Renal cortical epithelial cell (primary cell): ENCODE measurements at places on chromosomes 6 and 20. TPM values are rescaled to one million over a fixed set of nuclear protein-coding genes. Genes with fewer than 3 reads are reported as not detected.

Gene SNTA1
- total RNA-seq, result 11.0 and 17.0 TPM in 2 replicates

Gene DYNLT2
- 0.35 and 0.75 TPM in 2 replicates for total RNA-seq

Gene HLA-DQA1
- 1.9 TPM in 1 of 2 replicates, not detected in the other for total RNA-seq

Gene PPP1R3D
- 7.4 and 7.8 TPM in 2 replicates for total RNA-seq

Gene FKBP1C
- total RNA-seq, result 0.10 and 0.17 TPM in 2 replicates

Gene DSP
- total RNA-seq, result 104 and 173 TPM in 2 replicates

Gene SAMD10
- 1.4 and 5.4 TPM in 2 replicates for total RNA-seq

Gene TCF15
- not detected in 2 replicates for total RNA-seq

GRCh38 chr6:121917834-121918559 is 481.5 kb upstream of the HSF2 start:
- no peak for DNase-seq

DNA sequence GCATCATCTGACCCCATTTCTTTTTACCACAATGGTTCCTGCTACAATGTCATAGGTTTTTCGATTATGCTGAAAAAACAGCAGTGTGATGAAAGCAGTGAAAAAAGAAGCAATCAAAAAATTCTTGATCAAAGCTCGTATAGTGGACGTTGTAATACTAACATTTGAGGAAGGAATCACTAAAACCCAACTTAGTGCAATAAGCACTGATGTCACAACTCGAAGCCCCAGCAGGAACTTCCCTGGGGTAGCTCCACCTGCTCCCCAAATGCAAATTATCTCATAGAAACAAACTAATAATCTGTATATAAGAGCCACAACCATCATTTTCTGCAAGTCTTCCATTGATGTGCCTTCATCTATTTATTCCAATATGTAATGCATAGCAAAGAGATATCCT is 285.6 kb upstream of the SGK1 start:
- no peak for DNase-seq

GRCh38 chr6:119728935-119729334 is 379.4 kb upstream of the MAN1A1 start:
- DNase-seq, result no peak

GRCh38 chr6:159919800-159920199 is 29.0 kb downstream of the MAS1 start:
- DNase-seq, result no peak
